Sciatic nerve (tissue), 2 donors: ENCODE measurements at places on chromosomes 11 and 22. TPM values are rescaled to one million over a fixed set of nuclear protein-coding genes. Genes with fewer than 3 reads are reported as not detected.

GAB4 gene
- total RNA-seq = 0.85 TPM

FAM83F gene
- total RNA-seq = 11.4 TPM

LARGE2 gene
- 1.4 TPM for total RNA-seq

GLYATL2 gene
- total RNA-seq = 0.27 TPM

SHISA8 gene
- total RNA-seq = 0.40 TPM

ACO2 gene
- 68.0 TPM for total RNA-seq

PANX2 gene
- 0.76 TPM for total RNA-seq

GRCh38 chr11:7004482-7004881 lies 15.7 kb downstream of the ZNF214 start:
- DNase-seq = no peak

DNA sequence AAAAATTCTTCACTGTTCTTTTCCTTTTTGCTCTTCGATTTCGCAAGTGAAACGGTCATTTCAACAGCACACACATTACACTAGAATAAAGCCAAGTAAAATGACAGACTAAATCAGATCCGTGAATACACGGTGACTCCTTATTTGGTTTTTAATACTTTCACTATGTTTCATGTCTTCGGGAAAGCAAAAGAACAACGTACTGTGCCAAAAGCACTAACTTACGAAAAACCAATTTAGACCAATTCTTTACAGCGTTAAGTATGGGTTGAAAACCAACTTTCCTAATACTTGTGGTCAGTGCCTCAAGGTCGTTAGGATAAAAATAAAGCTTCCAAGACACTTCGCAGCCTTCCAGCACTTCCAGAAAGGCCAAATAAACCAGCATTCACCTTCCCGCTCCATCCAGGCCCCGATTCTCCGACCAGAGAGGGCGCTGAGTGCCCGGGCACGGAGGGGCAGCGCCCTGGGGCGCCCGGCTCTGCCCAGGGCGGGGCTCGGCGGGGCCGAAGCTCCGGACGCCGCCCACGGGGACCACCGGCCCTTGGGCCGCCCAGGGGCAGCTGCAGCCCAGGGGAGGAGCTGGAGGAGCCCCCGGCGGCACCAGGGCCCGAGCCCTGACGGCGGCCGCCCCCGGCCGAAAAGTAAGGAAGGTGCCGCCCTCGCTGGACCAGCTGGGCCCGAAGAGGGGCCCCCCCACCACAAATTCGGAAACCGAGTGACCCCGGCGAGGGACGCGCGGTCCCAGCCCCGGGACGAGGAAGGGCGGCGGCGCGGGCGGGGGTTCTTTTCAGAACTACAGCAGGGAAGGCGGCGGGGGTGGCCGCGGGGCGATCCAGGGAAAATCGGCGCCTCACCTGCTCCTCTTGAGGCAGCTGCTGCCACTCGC lies 499 bp downstream of the ATL3 start:
- peak; percentile 76 for DNase-seq

DNA sequence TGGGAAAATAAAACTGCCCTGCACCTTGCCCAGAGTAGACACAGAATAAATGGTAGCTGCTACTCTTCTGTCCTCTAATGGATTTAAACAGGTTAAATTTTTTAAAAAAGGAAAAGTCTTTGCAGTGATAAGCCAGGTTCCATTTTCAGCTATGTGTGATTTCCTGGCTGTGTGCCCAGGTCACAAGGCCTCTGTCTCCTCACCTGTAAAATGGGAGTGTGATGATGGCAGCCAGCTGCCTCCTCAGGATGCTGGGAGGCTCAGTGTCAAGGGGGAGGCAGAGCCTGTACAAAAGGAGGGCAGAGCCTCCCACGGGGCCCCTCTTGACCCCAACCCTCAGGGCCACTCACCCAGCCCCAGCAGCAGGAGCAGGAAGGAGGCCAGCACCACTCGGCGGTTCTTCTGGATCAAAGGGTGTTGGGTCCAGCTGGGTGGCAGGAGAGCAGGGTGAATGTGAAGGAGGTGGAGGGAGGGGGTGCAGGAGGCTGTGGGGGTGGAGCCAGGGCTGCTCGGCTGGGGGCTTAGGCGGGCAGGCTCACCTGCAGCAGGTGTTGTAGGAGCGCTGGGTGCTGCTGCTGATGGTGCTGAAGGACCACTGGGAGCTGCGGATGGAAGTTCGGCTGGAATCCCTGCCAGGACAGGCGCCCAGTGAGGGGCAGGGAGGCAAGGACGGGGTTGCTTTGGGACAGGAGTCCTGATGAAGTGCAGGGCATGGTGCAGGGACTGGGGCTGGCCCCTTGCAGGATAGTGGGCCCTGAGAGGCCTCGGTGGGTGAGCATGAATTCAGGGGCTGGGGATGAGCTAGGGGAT lies 1.9 kb downstream of the TMEM134 start:
- DNase-seq = no peak

DNA sequence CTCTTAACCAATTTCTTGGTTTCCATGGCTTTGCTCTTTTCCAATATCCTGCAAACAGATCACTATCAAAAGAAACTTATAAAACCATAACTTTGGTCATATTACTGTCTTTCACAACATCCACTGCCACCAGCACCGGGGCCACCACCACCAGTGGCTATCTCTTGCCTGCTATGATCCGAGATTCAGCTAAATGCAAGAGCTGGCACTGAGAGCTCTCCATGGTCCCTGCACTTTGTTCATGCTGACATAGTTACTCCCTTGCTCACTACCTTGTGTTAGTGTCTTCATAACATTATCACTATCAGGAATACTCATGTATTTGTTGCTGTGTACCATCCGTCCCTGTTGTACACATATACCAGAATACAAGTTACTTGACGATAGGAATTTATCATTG lies 299.0 kb downstream of the ETS1 start:
- DNase-seq = no peak

GRCh38 chr22:20523086-20523983 lies 15.9 kb downstream of the MED15 start:
- DNase-seq = no peak

DNA sequence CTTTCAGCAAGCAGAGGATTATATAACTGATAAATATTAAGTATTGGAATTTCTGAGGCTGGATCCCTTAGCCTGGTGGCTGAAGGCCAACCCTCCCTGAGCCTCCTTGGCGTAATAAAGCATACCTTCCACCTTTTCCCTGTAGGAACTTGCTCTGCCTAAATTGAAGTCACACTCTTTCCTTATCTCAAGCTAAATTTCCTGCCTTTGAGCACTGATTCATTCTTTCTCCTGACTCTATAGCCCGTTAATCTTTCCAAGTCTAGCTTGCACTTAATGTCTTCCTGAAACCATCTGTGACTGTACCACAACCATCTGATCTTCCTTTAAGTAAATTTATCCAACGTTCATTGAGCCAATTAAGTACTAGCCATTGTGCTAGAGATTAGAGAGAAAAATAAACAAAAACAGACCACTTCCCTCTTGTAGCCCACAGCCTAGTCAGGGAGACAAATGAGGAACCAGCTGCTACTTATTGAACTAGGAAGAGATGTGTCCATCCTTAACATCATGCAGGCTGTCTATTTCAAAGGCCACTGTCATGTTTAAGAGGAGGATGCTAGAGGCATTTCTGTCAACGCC lies 62.9 kb downstream of the GRK3 start:
- no peak for DNase-seq

DNA sequence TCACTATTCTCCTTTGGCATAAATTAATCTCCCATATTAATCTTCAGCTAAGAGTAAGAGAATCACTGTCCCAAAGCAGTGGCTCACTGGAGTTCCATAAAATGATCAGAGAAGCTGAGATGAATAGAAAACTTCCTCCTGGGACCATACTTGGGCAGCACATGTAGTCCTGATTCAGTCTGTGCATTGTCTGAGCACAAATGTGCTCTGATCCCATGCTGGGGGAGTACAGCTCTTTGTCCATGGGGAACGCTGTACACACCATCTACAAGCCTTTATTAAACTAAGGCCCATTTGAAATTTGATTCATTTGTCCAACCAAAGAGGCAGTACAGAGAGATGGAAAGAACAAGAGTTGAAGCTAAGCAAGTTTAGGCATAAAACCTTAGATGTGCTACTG lies 147.4 kb upstream of the PGR start:
- no peak for DNase-seq

GRCh38 chr11:59028105-59028504 lies 58.0 kb upstream of the GLYATL1B start:
- DNase-seq = no peak

DNA sequence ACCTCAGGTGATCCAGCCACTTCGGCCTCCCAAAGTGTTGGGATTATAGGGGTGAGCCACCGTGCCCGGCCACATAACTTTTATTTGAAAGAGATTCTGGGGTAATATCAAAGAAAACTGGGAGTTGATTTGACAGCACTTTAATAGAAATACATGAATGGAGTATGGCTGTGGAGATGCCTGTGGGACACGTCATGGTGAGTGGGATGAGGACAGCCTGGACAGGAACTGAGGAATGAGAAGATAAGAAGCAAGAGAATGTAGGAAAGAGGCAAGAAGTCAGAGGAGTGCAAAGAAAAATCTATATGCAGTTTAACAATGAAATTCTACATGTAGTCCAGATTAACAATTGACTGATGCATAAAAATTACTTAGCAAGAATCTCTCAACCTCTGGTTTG lies 31.0 kb downstream of the SLC22A6 start:
- peak; percentile 22 for DNase-seq

DNA sequence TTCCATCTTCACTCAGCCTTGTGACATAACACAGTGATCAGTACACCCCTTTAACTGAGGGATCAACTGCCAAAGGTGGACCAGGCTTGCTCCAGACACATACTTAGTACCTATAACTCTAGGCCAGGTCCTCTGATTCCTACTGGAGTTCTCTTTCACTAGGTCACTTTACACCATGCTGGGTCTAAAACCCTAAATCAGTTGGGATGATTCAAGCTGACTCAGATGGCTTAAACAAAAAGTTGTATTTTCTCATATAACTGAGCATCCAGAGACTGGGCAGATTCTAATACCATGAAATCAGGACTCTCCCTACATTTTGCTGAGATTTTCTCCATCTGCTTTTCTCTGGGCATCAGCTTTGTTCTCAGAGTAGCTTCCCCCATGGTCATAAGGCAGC lies 26.0 kb upstream of the FLI1 start:
- DNase-seq = no peak
